ENCODE measurements at places on chromosomes 1 and 21. TPM values are rescaled to one million over a fixed set of nuclear protein-coding genes. Genes with fewer than 3 reads are reported as not detected.

Gene SNX7
- total RNA-seq, result 49.6 TPM

Gene RAB3B
- total RNA-seq, result 31.8 TPM

Gene SPRR2B
- not detected for total RNA-seq

Gene ERICH3
- 0.05 TPM for total RNA-seq

Gene ACADM
- 43.2 TPM for total RNA-seq

Gene CHI3L1
- 339 TPM for total RNA-seq

Gene CRNN
- total RNA-seq, result not detected

Gene S100A8
- total RNA-seq, result not detected

Gene EVI5
- total RNA-seq, result 93.0 TPM

Gene INAVA
- 0.18 TPM for total RNA-seq

Gene KHDC4
- total RNA-seq, result 32.8 TPM

Gene HES3
- not detected for total RNA-seq

Gene S100A7A
- not detected for total RNA-seq

Gene HSD3B2
- total RNA-seq, result not detected

Gene FNDC5
- total RNA-seq, result 0.37 TPM

Gene CLSTN1
- 210 TPM for total RNA-seq

Gene RHOU
- total RNA-seq, result 2.8 TPM

Gene NPR1
- total RNA-seq, result 0.05 TPM

Gene FAM229A
- 1.2 TPM for total RNA-seq

Gene DIO1
- total RNA-seq, result not detected

Gene PADI1
- 0.18 TPM for total RNA-seq

Gene UTS2
- not detected for total RNA-seq

Measured in smooth muscle cell of the umbilical artery (primary cell).